ENCODE measurements at places on chromosomes 7 and 10.

GRCh38 chr7:76193466-76193865 lies 8.2 kb upstream of the SRRM3 start:
- no peak for DNase-seq

DNA sequence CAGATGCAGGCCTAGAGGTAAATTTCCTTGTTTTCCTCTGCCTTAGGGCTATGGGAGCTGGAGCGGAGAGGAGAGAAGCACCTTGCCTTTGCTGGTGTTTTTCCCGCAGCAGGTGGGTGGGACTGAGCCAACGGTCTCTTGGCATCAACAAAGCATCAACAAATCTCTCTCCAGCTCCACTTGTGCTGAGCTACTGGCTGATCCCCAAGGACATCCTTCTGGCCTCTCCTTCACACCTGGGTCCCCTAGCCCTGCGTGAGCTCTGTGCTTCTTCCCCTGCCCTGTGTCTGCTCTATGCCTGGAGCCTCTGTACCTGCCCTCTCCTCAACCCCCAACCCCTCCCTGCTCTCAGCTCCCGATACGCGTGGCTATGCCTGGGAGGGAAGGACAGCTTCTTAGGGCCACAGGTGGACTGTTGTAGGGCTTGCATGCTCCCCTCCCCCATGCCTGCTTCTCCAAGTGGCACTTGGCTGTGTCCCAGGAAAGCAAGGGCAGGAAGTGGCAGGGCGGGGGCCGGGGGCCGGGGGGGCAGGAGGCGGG lies 3.2 kb upstream of the CLDN4 start:
- DNase-seq = peak; percentile 54

DNA sequence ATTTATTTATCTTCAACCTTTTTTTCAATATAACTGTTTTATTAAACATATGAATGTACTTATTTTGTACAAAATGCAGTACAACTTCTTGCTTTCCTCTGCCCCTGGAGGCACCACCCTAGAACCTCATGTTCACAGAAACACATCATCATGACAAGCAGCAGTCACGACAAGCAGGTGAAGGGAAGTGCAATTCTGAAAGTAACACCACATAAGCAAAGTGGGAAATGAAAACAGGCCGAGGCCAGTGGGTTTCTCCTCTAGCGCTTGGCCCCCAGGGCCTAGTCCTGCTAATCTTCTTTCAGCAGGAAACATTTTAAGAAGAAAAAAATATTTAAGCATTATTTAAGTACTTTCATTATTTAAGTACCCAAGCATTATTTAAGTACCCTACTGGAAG lies 598.1 kb downstream of the SH2D4B start:
- no peak for DNase-seq

- no peak for DNase-seq
These were observed 64.8 kb upstream of the GHITM start for GRCh38 chr10:84074521-84074920.

GRCh38 chr10:24751716-24752115 lies 28.0 kb upstream of the ARHGAP21 start:
- DNase-seq = no peak

DNA sequence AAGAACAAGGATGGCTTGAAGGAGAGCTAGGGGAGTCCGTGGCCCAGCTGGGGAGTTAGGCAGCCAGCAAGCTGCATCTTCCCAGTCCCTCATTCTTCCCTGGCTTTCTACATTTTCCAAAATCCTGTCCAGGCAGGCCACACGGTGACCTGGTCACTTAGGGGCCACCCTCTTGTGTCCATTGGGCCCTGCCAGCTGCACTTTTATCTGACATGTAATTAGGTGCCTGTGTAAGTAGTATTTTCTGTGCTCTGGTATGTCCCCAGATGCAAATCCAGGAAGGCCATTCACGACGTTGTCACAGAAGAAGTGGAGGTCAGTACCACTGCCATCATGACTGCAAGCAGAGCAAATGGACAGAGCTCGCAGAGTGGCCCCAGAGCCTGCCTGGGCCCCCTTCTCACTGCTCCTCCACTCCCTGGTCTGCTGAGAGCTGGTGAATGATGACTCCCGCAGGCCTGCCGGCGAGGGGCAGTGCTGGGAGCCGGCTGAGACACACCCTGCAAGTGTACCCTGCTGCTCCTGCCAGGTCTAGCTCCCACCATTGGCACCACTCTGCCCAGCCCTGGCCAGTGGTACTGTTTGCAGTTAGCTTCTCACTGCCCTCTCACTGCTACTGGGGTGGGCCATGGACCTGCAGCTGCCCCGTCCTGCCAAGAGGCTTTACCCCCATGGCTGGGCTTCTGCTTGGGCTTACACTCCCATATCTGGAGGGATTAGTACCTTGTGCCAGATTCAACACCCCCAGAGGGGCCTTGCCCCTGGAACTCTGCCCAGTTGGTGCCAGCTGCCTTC lies 98.2 kb downstream of the GLRX3 start:
- no peak for DNase-seq

DNA sequence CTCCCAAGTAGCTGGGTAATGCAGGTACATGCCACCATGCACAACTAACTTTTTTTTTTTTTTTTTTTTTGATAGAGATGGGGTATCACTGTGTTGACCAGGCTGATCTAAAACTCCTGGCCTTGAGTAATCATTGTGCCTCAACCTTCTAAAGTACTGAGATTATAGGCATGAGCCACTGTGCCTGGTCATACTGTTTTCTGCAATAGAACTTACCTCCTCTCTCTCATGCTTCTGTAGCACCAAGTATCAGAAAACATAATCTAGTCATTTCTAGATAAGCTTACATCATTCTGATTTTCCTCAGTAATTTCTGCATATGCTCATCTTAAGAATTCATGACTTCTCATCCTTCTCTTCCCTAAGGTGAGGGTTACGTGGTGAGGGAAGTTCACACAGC lies 210.0 kb downstream of the IMMP2L start:
- no peak for DNase-seq

- DNase-seq = no peak
These were observed 286.5 kb upstream of the SORCS1 start for GRCh38 chr10:107451047-107451446.

GRCh38 chr10:31062856-31063255 lies 31.2 kb upstream of the ZNF438 start:
- no peak for DNase-seq

DNA sequence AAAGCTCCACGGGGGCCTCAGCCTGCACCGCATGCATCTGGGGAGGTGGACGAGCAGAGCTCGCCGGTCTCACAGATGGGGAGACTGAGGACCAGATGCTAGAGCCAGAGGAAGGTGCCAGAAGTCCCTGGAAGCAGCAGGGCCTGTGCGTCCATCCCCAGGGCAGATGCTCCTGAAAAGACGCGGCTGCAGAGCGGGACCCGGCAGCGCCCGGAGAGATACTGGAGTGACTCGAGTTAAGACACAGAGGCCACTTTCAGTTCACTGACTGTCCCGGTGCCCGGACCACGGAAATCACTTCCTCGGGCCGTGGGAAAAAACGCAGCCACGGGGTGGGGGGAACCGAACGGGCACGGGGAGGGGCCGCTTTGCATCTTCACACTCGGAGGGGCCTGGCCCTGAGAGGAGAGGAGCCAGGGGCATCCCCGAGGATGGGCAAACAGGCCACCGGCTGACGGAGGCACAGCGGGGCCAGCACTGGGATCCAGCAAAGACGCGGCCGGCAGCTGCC lies 85.4 kb downstream of the FOXL3 start:
- DNase-seq = no peak

DNA sequence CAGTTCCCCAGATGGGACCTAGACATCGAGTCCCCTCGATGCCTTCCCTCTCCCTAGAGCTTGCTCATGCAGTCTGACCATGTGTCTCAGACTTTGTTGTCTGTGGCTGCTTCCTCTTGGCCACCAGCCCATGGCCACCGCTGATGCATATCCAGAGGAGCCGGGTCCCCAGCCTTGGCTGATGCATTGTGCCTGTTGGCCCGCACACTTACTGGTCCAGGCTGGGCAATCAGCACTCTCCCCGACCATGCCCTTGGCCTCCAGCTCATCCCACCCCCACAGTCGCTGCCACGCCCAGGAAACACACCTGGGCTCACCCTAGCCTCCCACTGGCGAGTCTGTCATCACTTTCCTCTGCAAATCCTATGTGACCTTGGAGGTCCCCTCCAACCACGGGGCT lies 10.1 kb downstream of the NPC1L1 start:
- DNase-seq = no peak

GRCh38 chr7:154873500-154874121 lies 129.3 kb downstream of the PAXIP1 start:
- no peak for DNase-seq

DNA sequence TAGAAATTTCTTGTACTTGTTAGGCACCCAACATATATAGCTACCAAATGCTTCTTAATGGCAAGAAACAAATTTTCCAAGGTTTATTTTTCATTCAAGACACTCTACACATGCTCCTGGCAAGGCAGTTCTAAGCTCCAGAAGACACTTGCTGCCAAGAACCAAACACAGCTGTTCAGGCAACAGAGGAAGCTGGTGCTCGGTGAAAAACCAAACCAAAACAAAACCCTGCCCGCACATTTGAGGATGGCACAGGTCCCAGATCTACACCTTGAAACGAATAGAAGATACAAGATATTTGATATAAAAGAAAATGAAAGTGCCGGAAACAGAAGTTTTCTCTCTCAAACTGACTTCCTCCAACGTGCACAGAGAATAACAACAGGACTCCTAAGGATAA lies 4.9 kb upstream of the DNTT start:
- DNase-seq = no peak

DNA sequence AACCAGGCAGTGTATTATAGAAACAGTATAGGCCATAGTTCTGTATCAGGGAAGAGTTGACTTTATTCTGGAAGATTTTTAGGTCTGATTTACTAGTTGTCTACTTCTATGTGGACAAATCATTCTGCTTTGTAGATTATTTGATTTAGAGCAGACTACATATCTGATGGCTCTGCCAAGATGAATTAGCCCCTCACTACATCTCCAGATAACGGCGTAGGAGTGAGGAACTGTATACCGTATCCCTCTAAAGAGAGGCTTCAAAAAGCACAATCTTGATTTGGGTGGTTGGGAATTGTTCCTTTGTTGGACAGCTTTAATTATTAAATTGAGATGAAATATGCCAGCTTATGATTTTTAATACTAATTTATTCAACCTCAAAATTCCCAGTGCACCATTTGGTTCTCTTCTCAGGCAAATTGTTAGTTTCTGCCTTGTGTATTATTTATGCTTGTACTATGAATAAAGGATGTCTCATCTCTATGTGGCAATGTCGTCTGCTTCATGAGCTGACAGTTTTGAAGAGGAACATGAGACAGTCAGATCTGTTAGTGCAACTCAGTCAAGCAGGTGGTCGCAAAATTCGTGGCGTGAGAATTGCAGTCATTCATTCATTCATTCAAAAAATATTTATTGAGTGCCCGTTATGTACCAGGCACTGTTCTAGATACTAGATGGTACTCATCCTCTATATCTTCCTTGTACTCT lies 422.8 kb downstream of the EXOC4 start:
- no peak for DNase-seq

GRCh38 chr7:44194562-44195145 lies 5.4 kb upstream of the GCK start:
- no peak for DNase-seq

- no peak for DNase-seq
These were observed 61.5 kb downstream of the CPVL start for GRCh38 chr7:29084832-29085231.

DNA sequence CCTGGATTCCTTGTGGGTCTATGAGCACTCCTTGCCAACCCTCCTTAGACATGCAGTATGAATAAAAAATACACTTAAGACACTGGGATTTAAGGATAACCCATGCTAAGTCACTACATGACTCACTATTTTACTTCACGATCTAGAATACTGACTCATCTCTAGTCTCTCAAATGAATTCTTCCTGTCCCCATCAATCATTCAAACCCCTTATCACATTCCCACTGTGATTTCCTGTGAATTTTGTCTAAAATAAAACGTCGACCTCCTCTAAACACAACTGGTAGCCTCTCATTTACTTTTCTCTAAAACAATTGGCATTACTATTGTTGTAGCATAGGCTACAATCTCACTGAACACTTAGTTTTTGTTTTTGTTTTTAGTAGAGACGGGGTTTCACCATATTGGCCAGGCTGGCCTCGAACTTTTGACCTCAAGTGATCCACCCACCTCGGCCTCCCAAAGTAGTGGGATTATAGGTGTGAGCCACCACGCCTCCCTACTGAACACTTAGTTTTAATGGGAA lies 3.9 kb upstream of the IQUB start:
- DNase-seq = no peak

- DNase-seq = no peak
These were observed 59.6 kb upstream of the SEMA3E start for GRCh38 chr7:83708531-83708930.

DNA sequence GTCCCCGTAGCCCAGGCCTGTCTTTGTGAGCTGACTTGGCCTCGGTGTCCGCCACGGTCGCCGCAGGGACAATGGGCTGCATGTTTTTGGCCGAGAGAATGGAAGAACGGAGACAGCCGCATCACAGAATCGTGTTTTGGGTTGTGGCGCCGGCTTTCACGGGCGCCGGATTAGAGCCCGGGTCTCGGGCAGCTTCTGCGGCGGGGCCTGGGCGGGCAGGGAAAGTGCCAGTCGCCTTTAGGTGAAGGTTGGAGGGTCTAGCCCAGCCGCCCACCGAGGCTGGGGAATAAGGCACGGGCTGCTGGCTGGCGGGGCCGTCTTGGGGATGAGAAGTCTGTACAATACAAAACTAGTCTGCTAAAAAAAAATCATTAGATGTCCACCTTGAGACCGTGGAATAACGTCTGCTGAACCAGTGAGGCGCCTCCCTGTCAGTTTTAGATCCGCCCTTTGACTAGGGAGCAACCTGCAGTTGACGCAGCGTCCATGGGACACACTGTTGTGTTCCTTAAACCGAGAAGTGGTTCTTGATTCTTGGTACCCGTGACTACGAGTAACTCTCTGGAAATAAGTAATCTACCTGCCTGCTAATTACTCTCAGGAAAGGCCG lies 577 bp downstream of the DNAJB9 start:
- DNase-seq = no peak
